ENCODE measurements at places on chromosomes 12 and 14.

GRCh38 chr12:12396694-12397093 lies 39.8 kb downstream of the BORCS5 start:
- DNase-seq: no peak

GRCh38 chr14:84468153-84468552 lies 1061.8 kb upstream of the FLRT2 start:
- no peak for DNase-seq

- no peak for DNase-seq
Observed at GRCh38 chr12:9351136-9351535, 142.9 kb upstream of the PZP start.

GRCh38 chr14:73424453-73424852 lies 33.9 kb downstream of the NUMB start:
- DNase-seq: no peak

DNA sequence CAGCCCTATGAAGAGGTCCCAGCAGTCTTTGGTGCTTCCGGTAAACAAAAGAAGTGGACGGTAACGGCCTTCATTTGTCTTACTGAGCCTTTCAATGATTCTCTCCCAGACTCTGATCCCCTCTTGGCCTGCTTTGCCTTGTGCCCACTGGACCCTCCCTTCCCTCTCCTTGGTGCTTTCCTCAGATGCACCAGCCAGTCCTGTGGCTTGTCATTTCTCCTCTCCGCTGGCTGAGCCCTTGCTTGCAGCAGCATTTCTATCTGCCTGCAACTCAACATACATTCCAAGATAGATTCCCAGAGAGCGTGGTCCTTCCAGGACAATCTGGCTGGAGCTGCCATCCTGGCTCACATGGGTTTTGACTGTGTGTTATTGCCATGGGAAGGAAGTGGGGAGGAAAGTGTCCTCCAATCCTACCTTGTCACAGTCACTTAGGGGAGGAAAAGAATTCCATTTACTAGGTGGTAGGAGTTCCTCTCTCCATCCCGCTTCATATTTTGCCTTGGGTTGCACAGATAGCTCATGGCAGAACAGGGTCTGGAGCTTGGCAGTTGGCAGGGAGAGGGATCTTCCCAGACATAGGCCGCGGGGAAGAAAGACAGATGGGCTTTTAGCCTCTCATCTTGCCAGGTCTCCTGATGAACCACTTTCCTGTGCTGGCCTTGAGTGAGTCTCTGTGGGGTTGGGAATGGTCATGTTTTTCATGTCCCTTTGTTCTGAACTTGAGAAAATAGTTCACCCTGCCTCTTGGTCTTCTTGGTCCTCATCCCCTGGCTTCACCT lies 92.8 kb upstream of the KCNA1 start:
- DNase-seq: no peak

GRCh38 chr12:133181238-133181959 lies at the start of gene ZNF268:
ZNF268 (plus strand) TSS chr12:133181495; CDS start chr12:133181998, 503 bp downstream.
- peak; percentile 95 for DNase-seq

DNA sequence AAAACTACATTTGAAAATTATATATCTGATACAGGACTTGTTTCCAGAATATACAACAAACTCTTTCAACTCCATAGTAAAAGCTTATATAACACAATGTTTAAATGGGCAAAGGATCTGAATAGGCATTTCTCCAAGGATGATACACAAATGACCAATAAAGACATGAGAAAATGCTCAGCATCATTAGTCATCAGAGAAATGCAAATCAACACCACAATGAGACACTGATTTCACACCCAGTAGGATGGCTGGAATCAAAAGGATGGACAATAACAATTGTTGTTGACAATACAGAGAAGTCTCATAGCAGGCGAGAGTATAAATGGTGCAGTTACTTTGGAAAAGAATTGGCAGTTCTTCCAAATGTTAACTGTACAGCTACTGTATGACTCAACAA lies 394.9 kb downstream of the BCL11B start:
- no peak for DNase-seq

GRCh38 chr12:11039171-11039570 lies 8.0 kb upstream of the TAS2R31 start:
- no peak for DNase-seq

- no peak for DNase-seq
Observed at GRCh38 chr12:14921218-14921617, 17.1 kb downstream of the ERP27 start.

DNA sequence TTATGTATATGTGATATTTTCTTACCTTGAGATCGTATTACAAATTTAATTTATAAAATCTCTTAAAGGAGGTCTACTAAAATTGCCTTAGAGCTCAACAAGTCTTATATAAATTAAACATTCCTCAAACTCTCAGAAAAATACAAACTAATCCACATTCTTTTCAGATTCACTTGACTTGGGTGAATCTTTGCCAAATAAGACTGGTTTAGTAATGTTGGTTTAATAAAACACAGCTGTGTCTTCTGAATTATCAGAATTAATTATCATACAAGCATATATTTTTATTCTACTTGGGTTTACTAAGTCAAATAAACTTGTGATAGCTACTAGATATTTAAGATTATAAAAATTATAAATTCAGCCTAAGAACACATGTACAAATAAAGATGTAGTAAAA lies 13.3 kb downstream of the GLIPR1L2 start:
- DNase-seq: no peak

DNA sequence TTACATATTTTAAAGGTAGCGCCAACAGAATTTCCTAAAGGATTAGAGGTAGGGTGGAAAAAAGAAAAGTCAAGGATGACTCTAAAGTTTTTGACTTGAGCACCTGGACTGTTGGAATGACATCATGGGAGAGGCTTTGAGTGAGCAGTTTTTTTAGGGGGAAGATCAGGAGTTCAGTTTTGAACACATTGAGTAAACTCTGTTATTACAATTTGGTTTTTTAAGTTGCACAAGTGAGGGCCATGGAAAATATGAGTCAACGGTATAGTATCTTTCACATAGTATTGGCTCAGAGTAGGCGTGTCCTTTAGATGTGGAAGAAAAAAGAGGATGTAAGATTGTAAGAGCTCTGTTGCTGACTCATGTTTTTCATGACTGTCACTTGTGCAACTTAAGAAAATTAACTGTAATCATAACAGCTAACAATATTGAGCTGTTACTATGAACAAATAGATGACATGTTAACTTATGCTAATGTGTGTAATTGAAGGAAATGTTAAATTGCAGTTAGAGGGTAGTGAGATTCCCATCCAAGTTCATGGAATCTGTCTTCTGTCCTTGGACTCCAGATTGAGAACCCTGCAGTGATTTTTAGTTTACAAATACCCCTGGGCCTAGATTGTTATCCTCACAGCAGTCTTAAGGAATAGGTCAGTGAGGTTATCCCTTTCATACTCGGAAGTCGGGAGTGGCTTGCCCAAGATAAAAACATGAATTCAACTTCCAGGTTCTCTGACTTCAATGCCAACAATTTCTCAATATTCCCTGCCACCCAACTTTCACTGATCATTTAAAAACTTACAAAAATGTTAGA lies 48.2 kb upstream of the ATP2B1 start:
- DNase-seq: no peak

Measured in spleen (tissue), 13 donors.